Tibial nerve (tissue), 4 donors: ENCODE measurements at places on chromosomes 4 and X.

GRCh38 chr4:14700544-14700943, 301.7 kb upstream of the CPEB2 start:
- H3K4me1 ChIP-seq = no peaks in the 10 kb centered on the region
- no peak overlapping the region for H3K4me3 ChIP-seq
- H3K27me3 ChIP-seq = no peaks in the 10 kb centered on the region

GRCh38 chrX:7689791-7690412, 153.1 kb upstream of the VCX start:
- no peak overlapping the region for H3K27ac ChIP-seq
- H3K4me3 ChIP-seq = no peak overlapping the region
- DNase-seq = no peak
- no peaks in the 10 kb centered on the region for H3K4me1 ChIP-seq
- H3K36me3 ChIP-seq = no peaks in the 10 kb centered on the region

DNA sequence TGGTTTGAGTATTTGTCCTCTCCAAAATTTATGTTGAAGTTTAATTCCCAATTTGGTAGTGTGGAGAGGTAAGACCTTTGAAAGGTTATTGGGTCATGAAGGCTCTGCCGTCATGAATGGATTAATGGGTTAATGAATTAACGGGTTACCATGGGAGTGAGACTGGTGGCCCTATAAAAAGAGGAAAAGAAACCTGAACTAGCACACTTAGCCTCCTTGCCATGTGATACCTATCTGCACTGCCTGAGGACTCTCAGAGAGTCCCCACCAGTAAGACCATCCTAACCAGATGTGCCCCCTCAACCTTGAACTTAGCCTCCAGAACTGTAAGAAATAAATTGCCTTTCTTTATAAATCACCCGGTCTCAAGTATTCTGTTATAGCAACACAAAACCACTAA, 39.3 kb downstream of the PAGE1 start:
- no peak overlapping the region for H3K27ac ChIP-seq
- H3K4me3 ChIP-seq = no peak overlapping the region
- DNase-seq = no peak
- no peaks in the 10 kb centered on the region for H3K36me3 ChIP-seq
- H3K4me1 ChIP-seq = no peaks in the 10 kb centered on the region

- no peaks in the 10 kb centered on the region for H3K4me1 ChIP-seq
- H3K27ac ChIP-seq = no peak overlapping the region
- no peak for DNase-seq
Measured at GRCh38 chr4:145720656-145721055, 40.7 kb downstream of the C4orf51 start.

DNA sequence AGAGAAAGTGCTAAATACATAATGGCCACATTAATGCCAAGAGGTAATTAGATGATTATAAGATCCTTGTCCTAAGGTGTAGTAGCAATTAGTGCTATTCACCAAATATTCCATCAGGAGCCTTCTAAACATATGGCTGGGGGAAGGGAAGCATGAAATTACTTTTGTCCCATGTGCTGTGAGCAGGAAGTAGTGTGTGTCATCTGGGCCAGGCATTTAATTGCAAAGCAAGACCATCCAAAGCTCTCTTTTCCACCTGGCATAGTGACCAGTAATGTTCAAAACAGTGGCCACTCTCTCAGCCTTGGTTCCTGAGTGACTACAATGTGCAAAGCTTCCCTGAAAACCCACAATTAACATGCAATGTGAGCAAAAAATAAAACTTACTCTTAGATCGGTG, 144.2 kb upstream of the FAM241A start:
- no peaks in the 10 kb centered on the region for H3K4me1 ChIP-seq
- H3K27me3 ChIP-seq = no peaks in the 10 kb centered on the region
- DNase-seq = no peak
- no peak overlapping the region for H3K4me3 ChIP-seq
- no peak overlapping the region for H3K27ac ChIP-seq

GRCh38 chr4:128630871-128631270, 178.6 kb upstream of the JADE1 start:
- H3K27me3 ChIP-seq = no peaks in the 10 kb centered on the region
- H3K4me1 ChIP-seq = no peaks in the 10 kb centered on the region
- no peaks in the 10 kb centered on the region for H3K36me3 ChIP-seq
- H3K27ac ChIP-seq = no peak overlapping the region
- H3K4me3 ChIP-seq = no peak overlapping the region
- DNase-seq = no peak
